Stimulated activated CD8-positive, alpha-beta memory T cell treated with anti-CD3 and anti-CD28 coated beads, Interleukin-15, amount 100 ng/mL, for 48 hours (primary cell): ENCODE measurements at places on chromosomes 1 and 21.
A peak's percentile ranks its signal among the peaks of the same experiment; 100 is the strongest.

GRCh38 chr1:205232127-205232820, 4.5 kb downstream of the TMCC2 start:
- DNase-seq: no peak

GRCh38 chr1:203342192-203342940, 8.6 kb downstream of the FMOD start:
- DNase-seq: no peak

GRCh38 chr1:29524285-29525065, 288.2 kb downstream of the PTPRU start:
- DNase-seq: no peak

GRCh38 chr1:58608297-58608696, 31.2 kb upstream of the TACSTD2 start:
- no peak for DNase-seq

DNA sequence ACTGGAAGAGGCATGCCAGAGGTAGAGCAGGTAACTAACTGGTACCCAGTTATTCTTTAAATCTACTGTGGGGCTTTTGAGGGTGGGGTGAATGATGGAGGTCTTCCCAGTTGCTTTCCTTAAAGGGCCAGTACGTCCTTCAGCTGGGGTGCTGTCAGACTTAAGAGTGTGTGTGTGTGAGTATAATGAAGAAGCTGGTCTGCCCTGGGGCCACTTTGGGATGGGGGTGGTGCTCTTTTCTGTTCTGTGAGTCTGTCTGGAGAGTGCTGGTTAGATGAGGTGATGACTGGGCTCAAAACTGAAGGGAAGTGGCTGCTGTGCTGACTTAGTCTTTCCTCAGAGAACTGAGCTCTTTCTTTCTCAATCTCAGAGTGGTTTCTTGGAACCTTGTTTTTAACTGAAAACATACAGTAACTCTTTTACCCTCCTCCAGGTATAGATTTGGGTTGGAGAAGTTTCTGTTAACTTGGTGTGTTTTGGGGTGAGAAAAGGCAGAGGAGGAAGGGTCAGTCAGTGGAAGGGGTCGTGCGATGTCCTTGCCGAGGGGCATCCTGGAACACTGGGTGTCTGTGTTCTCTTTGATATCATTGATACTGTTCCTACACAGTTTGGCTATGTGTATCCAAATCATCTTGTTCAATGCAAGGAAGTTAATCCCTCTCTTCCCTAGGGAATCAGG, 746 bp downstream of the MACF1 start:
- peak; percentile 61 for DNase-seq

GRCh38 chr1:66873111-66873510, 51.5 kb downstream of the DNAI4 start:
- no peak for DNase-seq

DNA sequence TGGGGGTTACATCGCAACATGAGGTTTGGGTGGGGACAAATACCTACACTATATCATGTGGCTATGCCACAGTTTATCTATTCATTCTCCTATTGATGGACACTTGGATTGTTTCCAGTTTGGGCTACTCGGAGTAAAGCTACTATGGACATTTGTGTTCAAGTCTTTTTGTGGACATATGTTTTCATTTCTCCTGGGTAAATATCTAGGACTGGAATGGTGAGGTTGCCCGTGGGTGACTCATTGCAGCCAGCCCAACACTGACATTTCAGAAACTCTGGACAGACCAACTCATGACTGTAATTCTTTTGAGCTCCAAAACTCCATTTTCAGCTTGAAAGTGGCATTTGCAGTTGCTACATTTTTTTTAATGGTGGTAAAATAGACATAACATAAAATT, 82.7 kb downstream of the KAZN start:
- DNase-seq: no peak

- DNase-seq: no peak
These were observed 3.6 kb upstream of the RD3 start for GRCh38 chr1:211495584-211495983.

DNA sequence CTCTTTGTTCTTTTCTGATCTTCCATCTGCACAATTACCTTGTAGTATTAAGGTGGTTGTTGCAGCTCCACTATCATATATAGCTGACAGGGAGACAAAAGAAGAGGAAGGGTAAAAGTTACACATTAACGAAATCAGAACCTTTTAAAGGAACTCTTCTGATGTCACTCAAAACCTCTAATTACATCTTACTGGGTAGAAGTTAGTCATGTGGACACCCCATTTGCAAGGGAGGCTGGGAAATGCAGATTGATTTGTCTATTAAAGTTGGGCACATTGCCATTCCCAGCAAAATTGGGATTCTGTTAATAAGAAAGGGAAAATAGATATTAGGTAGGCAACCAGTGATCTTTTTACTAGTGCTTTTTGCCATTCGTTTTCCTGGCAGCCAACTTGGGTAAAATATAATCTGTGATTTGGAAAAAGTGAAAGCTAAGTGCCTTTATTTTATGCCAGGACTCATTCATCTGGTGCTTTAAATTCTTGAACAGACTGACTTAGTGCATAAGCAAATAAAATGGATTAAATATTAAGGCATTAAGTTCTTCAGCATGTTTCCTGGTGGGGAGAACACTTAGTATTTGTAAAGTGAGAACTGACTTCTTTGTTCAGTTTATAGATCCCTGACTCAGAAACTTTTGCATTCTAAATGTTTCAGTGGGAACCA, 71.3 kb downstream of the DNM3 start:
- DNase-seq: no peak

GRCh38 chr1:25185409-25186160, 46.7 kb downstream of the SYF2 start:
- DNase-seq: no peak

GRCh38 chr1:223212441-223212840, 69.4 kb upstream of the TLR5 start:
- DNase-seq: no peak

DNA sequence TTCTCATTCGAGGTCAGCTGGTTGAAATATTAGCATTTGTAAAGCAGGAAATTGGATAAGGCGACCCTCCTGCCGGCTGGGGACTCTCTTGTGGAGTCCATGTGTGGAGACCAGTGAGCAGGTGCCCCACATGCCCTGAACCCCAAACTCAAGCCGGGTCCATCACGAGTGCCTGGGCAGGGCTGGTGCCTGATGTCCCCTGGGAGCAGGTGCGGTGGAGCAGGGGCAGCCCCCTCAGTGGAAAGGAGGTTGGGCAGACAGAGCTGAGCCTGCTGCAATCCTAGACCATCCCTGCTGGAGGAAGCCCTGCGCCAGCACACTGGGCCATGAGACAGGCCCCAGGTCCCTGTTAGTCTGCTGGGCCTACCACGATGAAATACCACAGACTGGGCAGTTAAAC, 395.6 kb downstream of the NPHP4 start:
- DNase-seq: no peak

GRCh38 chr1:226069811-226070489, 7.4 kb downstream of the H3-3A start:
- DNase-seq: no peak
